Effector memory CD4-positive, alpha-beta T cell (primary cell): ENCODE measurements at places on chromosomes 6 and 20.
A peak's percentile ranks its signal among the peaks of the same experiment; 100 is the strongest.

- no peaks in the 10 kb centered on the region for H3K36me3 ChIP-seq
- no peak overlapping the region for H3K27ac ChIP-seq
- no peaks in the 10 kb centered on the region for H3K27me3 ChIP-seq
- no peak for DNase-seq
- no peaks in the 10 kb centered on the region for H3K4me1 ChIP-seq
Observed at GRCh38 chr6:95417856-95418255, 159.5 kb upstream of the MANEA start.

DNA sequence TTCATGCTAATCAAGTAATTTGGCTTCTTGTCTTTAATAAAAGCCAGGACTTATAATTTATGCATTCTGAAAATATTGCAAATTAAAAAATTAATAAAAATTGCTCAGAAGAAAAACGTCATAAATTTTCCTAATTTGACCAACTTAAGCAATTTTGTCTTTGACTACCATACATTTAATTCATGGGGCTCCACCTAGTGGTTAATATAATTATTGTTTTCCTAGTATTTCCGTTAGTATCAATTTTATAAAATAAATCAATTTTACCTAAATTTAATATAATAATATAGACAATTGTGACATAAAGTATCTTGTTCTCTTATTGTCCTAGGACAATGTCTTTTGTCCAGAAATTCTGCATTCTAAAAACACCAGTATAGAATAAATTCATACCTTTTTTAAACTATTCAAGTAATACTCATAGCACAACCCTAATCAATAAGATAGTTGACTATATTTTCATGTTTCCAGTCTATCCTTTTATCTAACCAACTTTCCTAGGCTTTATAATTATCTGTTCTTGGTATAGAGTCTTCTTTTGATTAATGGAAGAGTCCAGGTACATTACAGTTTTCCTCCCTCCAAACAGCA lies 319.9 kb downstream of the TRDN start:
- H3K27ac ChIP-seq, result no peak overlapping the region
- H3K4me1 ChIP-seq, result no peaks in the 10 kb centered on the region
- no peak for DNase-seq
- H3K4me3 ChIP-seq, result no peak overlapping the region
- H3K36me3 ChIP-seq, result no peaks in the 10 kb centered on the region

DNA sequence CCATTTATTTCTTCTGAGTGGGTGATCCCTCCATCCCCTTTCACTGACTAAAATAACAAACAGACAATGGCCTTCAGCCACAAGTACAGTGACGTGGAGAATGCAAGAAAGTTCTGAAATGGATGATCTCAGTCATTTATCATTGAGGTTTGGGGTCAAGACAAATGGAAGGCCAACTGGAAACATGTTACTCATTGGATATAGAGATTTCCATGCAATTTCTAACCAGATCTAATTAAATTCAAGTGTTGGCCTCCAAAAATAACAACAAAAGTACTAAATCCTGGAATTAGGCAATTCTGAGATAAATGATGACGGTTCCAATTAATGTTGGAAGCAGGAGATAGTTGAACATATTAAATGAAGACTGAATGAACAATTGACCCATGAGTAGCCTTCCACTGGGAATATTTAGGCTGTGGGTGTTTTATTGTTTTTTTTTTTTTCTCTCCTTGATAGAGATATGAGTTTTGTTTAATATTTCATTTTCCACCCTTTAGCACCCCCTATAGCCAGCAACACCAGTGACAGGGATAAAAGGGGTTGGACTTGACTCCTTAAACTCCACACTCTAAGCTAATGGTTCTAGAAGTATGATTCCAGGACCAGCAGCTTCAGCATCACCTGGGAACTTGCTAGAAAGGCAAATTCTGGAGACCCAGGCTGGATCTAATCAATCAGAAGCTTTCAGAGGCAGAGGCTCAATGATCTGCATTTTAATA lies 112.8 kb downstream of the BCAS1 start:
- no peaks in the 10 kb centered on the region for H3K4me1 ChIP-seq
- H3K27me3 ChIP-seq, result no peaks in the 10 kb centered on the region
- no peak overlapping the region for H3K27ac ChIP-seq
- H3K4me3 ChIP-seq, result no peak overlapping the region

GRCh38 chr6:108797951-108798669 lies 50.1 kb upstream of the ARMC2 start:
- no peaks in the 10 kb centered on the region for H3K36me3 ChIP-seq
- no peak for DNase-seq
- no peaks in the 10 kb centered on the region for H3K27me3 ChIP-seq
- H3K4me1 ChIP-seq, result peaks cover 14% of the 10 kb centered on the region
- no peak overlapping the region for H3K4me3 ChIP-seq

DNA sequence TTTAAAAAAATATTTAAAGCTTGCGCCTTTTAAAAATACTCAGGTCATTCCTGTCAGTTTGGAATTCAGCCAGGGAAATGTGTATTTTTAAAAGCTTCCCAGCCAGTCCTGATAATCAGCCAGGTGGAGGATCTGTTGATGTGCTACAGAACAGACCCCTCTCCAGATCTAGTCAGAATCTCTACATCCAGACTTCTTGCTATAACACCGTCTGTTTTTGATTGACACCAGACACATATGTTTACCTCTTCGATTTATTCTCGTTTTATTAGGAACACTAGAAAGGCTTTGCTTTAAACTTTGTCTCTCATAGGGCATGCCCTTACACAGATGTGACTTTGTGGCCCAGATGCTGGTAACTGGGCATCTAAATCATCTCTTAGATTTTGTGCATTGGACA lies 11.7 kb downstream of the PARD6B start:
- no peak overlapping the region for H3K27ac ChIP-seq
- H3K4me1 ChIP-seq, result no peaks in the 10 kb centered on the region
- H3K4me3 ChIP-seq, result no peak overlapping the region

GRCh38 chr6:20319520-20320357 lies 81.9 kb upstream of the E2F3 start:
- peak overlapping the region; percentile 57 for H3K4me3 ChIP-seq
- H3K36me3 ChIP-seq, result no peaks in the 10 kb centered on the region
- DNase-seq, result peak; percentile 60

DNA sequence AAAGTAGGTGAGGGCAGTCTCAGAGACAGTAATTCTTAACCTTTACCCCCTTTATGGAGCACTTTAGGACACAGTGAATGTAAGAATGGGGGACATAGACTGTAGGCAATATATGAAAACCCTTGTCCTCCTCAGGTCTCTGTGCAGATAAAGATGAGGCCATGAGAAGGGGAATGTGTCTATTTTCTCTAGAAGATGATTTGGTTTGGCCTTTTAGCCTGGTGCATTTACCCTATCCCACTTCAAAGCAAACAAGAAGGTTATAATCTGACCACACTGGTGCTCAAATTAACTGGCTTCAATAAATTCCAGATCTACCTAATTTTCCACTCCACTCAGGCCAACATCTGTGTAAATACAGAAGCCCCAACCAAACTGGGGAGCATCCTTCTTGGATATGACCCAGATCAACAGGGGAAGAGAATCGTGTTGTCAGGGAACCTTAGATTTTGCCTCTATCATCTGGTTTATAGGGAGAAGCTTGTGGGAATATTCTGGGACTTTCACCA lies 42.4 kb downstream of the RIPOR2 start:
- peak overlapping the region; percentile 41 for H3K27ac ChIP-seq
- H3K4me1 ChIP-seq, result peaks cover 48% of the 10 kb centered on the region
- no peak overlapping the region for H3K4me3 ChIP-seq
- DNase-seq, result no peak
- H3K27me3 ChIP-seq, result no peaks in the 10 kb centered on the region

- DNase-seq, result peak; percentile 85
- H3K27ac ChIP-seq, result peak within 1 kb of the TSS; percentile 67
- peaks cover 7% of the 10 kb centered on the region for H3K4me1 ChIP-seq
- no peaks in the 10 kb centered on the region for H3K36me3 ChIP-seq
Observed at GRCh38 chr6:46129629-46130511, at the start of gene ENPP4. TSS of gene ENPP4 (plus strand) at chr6:46129989. CDS start at chr6:46139584, 9,595 bp downstream.

GRCh38 chr20:13142143-13142542 lies 78.9 kb upstream of the ISM1 start:
- no peak overlapping the region for H3K27ac ChIP-seq
- no peak overlapping the region for H3K4me3 ChIP-seq
- DNase-seq, result no peak
- H3K36me3 ChIP-seq, result no peaks in the 10 kb centered on the region

GRCh38 chr20:25571240-25571639 lies 14.1 kb downstream of the NINL start:
- H3K4me1 ChIP-seq, result no peaks in the 10 kb centered on the region
- no peaks in the 10 kb centered on the region for H3K36me3 ChIP-seq
- no peaks in the 10 kb centered on the region for H3K27me3 ChIP-seq
- no peak overlapping the region for H3K4me3 ChIP-seq
- H3K27ac ChIP-seq, result no peak overlapping the region

GRCh38 chr20:58544286-58544685 lies 29.1 kb upstream of the APCDD1L start:
- H3K27ac ChIP-seq, result no peak overlapping the region
- no peak for DNase-seq
- no peaks in the 10 kb centered on the region for H3K27me3 ChIP-seq
- no peaks in the 10 kb centered on the region for H3K4me1 ChIP-seq
- no peaks in the 10 kb centered on the region for H3K36me3 ChIP-seq
- no peak overlapping the region for H3K4me3 ChIP-seq

DNA sequence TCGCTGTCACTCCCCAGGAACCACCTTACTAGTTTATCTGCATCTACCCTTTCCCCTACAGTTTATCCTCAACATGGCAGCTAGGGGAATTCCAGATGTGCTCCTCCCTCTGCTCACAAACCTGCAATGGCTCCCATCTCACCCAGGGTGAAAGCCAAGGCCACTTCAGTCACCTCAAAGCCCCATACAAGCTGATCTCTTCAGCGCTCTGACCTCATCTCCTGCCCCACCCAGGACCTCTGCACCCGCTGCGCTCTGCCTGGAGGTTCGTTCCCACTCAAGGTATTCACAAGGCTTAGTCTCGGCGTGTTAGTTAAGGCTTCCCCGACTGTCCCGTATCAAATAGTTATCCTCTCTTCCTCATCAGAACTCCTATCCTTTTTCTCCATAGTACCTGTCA lies 28.6 kb upstream of the SPDEF start:
- H3K27ac ChIP-seq, result no peak overlapping the region
- no peaks in the 10 kb centered on the region for H3K27me3 ChIP-seq
- peaks cover 24% of the 10 kb centered on the region for H3K36me3 ChIP-seq
- H3K4me1 ChIP-seq, result no peaks in the 10 kb centered on the region

DNA sequence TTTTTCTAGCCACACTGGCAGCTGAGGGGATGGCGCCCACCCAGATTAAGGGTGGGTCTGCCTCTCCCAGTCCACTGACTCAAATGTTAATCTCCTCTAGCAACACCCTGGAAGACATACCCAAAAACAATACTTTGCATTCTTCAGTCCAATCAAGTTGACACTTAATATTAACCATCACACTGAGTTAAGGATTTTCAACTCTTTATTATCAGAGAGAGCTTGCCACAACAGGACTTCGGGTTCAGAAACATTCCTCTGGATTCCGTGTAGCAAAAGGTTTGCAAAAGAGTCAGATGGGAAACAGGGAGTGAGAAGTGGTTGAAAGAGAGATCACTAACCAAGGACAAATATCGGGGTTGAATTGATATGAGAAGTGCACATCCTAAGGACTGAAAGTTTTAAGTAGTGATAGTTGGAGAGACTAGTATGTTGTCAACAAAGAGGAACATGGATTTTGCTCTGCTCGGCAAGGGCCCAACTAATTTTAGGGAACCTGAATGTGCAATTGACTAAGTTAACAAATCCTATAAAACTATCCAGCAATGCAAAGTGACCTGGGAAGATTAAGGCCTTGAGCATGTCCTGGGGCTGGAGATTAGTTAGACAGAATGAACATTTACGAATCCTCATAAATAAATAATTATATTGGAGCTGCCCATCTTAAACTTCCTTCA lies 137.0 kb upstream of the TENT5A start:
- no peak overlapping the region for H3K4me3 ChIP-seq
- no peaks in the 10 kb centered on the region for H3K4me1 ChIP-seq
- no peaks in the 10 kb centered on the region for H3K36me3 ChIP-seq
- no peak for DNase-seq
- no peak overlapping the region for H3K27ac ChIP-seq

DNA sequence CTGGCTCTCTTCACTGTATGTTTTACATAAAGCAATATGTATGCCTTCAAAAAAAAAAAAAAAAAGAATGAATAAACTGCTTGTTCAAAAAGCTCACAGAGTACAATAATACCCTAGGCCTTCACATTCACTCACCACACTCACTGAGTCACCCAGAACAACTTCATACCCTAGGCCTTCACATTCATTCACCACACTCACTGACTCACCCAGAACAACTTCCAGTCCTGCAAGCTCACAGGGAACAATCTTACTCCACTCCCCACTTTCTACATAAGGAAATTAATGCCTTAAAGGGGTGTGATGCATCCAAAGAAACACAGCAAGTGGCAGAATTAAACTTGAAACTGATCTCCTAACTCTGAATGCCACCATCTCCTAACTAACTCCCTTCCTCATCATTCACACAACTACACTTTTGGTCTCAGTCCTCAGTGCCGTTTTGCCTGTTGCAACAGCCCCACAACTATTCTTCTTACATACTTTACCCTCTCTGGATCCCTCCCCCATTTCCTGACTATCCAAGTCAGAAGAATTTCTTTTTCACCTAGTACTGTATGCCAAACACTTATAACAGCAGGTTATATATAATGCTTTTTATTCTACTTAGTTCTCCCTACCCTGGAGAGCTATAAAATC lies 34.2 kb downstream of the NHSL1 start:
- no peak overlapping the region for H3K27ac ChIP-seq
- no peaks in the 10 kb centered on the region for H3K36me3 ChIP-seq
- DNase-seq, result no peak
- no peaks in the 10 kb centered on the region for H3K4me1 ChIP-seq

DNA sequence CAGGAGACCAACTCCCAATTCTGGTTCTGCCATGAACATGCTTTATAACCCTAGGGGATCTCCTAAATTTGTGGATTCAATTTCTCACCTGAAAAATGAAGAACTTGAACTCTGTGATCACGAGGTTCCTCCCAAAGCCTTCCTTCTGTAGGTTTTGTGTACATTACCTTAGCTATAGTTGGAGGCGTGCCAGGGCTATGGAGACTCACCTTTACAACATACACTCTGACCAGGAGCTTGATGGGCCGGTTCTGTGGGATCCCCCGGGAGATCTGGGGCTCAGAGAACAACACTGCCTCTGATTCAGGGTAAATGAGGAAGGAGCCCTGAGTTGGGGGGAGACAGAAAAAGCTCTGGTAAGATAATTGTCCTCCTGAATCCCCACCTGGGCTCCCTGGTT lies 34.1 kb downstream of the ERGIC3 start:
- no peak for DNase-seq
- no peaks in the 10 kb centered on the region for H3K4me1 ChIP-seq
- H3K27me3 ChIP-seq, result no peaks in the 10 kb centered on the region
